Naive thymus-derived CD8-positive, alpha-beta T cell (primary cell): ENCODE measurements at places on chromosomes 2 and 18.
A peak's percentile ranks its signal among the peaks of the same experiment; 100 is the strongest.

DNA sequence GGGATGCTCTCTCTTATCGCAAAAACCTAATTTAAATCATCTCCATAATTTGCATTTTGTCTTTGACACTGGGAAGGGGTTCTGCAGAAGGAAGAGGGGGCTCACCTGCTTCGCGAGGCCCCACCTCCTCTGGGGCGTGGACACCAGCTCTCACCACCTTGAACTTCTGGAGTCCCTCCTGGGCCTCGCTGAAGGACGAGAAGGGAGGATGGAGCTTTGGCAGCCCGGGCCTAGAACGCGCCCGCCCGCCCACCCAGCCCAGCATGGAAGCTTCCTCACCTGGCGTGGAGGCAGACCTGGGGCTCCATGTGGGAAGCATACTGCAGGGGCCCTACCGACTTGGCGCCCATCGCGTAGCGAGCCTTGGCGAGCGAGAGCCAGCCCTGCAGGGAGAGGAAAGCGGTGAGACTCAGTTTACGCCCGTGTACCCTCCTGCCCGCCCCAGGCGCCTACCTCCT is 1.1 kb upstream of the IMP4 start:
- no peaks in the 10 kb centered on the region for H3K27me3 ChIP-seq
- peak overlapping the region; percentile 99 for H3K4me3 ChIP-seq
- H3K4me1 ChIP-seq: peaks cover 53% of the 10 kb centered on the region
- H3K27ac ChIP-seq: peak overlapping the region; percentile 99
- H3K36me3 ChIP-seq: no peaks in the 10 kb centered on the region

DNA sequence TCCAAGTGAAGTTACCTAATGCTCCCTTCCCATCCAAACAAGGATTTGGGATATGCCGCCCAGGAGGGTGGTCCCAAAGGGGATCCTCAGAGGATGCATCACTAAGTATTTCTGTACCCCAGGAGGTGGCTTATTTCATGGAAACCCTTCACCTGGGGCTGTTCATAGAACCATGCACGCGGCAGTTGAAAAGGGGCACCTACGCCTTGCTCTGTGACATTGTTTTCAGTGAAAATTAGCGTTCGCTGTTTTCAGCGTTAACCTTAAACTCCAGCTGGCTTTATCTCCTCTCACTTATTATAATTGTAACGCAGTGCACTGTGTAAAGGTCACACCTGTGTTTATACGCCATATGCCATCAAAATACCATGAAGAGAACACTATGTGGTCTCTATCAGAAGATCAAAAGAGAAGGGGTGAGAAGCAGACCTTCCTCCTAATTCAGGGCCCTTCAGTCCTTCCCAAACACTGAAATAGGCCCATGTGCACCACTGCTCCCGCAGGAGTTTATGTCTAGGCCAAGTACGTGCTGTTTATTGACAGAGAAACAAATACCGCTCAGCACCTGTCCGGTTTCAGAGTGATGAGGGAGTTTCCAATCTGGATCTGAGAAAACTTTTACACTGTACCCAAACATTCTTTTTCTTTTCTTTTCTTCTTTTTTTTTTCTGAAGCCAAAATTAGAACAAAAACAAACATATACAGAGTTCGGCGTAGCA is 162.1 kb downstream of the BCL2 start:
- H3K27ac ChIP-seq: peak overlapping the region; percentile 98
- H3K36me3 ChIP-seq: no peaks in the 10 kb centered on the region
- peaks cover 100% of the 10 kb centered on the region for H3K4me1 ChIP-seq
- peak overlapping the region; percentile 89 for H3K4me3 ChIP-seq
- DNase-seq: no peak

DNA sequence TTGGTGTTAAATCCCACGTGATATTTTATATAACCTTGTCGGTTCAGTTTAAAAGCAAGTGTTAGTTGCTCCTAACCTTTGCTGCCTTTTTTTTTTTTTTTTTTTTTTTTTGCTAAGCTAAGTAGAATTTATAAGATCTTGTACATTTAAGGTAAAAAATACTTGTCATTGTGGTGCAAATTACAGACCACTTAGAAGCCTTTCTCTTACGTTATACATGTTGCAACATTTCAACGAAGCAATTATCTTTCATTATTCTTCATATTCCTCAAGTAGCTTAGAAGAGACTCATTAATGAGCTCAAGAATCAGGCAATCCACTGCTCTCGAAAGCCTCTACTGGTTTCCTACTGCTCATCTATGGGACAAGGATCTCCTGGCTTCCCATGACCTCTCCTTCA is 14.9 kb upstream of the IL1RL2 start:
- no peaks in the 10 kb centered on the region for H3K27me3 ChIP-seq
- H3K4me3 ChIP-seq: no peak overlapping the region
- H3K36me3 ChIP-seq: no peaks in the 10 kb centered on the region
- H3K4me1 ChIP-seq: peaks cover 11% of the 10 kb centered on the region

DNA sequence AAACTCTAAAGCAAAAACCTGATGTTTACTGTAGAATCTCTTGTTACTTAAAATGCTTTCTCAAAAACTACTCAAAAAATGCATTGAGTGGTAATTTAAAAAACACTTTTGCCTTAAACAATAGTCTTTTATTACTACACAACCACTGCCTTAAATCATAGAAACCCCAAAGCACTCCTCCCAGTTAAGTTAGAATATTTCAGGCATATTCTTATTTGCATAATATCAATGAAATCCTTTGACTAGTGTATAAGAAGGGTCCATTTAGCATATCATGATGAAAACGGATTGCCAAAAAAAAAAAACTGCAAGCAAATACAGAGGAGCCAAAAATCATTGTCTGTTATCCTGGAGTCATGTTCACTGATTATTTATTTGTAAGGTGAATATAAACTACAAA is 119.2 kb downstream of the PTPRM start:
- no peaks in the 10 kb centered on the region for H3K4me1 ChIP-seq
- H3K27me3 ChIP-seq: no peaks in the 10 kb centered on the region
- no peak overlapping the region for H3K4me3 ChIP-seq
- no peak overlapping the region for H3K27ac ChIP-seq

DNA sequence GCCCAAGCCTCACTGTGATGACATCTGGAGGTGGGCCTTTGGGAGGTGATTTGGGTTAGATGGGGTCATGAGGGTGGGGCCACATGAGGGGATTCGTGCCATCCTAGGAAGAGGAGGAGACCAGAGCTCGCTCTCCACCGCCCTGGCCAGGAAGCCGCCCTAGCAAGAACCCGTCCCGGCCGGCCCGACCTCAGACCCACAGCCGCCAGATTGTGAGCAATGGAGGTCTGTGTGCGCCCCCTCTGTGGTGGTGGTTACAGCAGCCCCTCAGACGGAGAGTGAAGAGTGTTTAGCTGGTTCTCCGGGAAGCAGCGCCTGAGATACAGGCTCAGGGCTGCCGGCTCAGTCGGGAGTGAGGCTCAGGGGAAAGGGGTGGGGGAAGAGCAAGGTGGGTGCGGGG is 83.3 kb downstream of the RTP5 start:
- H3K27me3 ChIP-seq: no peaks in the 10 kb centered on the region
- no peaks in the 10 kb centered on the region for H3K36me3 ChIP-seq
- H3K4me1 ChIP-seq: peaks cover 13% of the 10 kb centered on the region
- no peak overlapping the region for H3K27ac ChIP-seq
- DNase-seq: no peak

- peaks cover 3% of the 10 kb centered on the region for H3K4me1 ChIP-seq
- no peak overlapping the region for H3K4me3 ChIP-seq
- H3K27me3 ChIP-seq: no peaks in the 10 kb centered on the region
- DNase-seq: no peak
- H3K27ac ChIP-seq: no peak overlapping the region
Observed at GRCh38 chr2:233492751-233493150, 73.8 kb downstream of the USP40 start.

GRCh38 chr18:4638680-4639079 is 183.6 kb upstream of the DLGAP1 start:
- H3K4me1 ChIP-seq: no peaks in the 10 kb centered on the region
- H3K27me3 ChIP-seq: no peaks in the 10 kb centered on the region
- H3K4me3 ChIP-seq: no peak overlapping the region
- H3K36me3 ChIP-seq: no peaks in the 10 kb centered on the region
- no peak overlapping the region for H3K27ac ChIP-seq

DNA sequence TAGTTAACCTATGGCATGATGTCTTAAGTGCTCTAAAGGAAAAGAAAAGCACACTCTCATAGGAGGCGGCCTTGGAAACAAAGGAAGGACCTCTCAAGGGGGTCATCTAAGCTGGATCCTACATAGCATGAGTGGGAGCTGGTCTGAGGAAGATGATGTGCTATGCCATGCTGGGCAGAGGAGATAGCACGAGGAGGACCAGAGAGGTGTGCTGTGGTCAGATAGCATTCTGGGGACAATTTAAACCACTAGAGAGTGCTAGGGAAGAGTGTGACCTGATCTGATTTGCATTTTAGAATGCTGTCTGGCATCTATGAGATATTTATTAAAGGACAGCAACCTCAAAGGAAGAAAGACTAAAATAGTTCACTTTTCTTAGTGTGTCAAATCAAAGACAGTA is 910.1 kb upstream of the CELF4 start:
- no peak overlapping the region for H3K27ac ChIP-seq
- H3K4me3 ChIP-seq: no peak overlapping the region
- no peaks in the 10 kb centered on the region for H3K27me3 ChIP-seq
- no peaks in the 10 kb centered on the region for H3K36me3 ChIP-seq

- no peaks in the 10 kb centered on the region for H3K4me1 ChIP-seq
- H3K27ac ChIP-seq: no peak overlapping the region
- no peak for DNase-seq
- peaks cover 16% of the 10 kb centered on the region for H3K27me3 ChIP-seq
- no peak overlapping the region for H3K4me3 ChIP-seq
- no peaks in the 10 kb centered on the region for H3K36me3 ChIP-seq
Observed at GRCh38 chr2:223000872-223001796, 50.9 kb upstream of the KCNE4 start.

DNA sequence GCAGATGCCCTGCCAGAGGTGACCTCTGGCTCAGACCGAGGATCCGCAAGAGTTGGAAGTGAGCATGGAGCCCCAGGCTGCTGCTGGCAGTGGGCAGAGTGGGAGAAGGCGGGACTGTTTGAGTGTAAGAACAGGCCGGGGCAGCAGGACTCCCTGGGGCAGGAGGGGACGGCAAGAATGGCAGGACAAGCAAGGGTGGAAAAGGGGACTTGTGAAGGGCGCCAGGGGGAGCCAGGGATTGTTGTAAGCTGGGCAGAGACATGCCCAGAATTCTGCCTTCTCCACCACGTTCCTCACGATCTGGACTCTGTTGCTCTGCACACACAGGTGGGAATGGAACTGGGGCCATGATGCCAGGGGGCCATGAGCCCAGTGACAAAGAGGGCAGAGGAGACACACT is 72.3 kb upstream of the TMEM200C start:
- DNase-seq: no peak
- no peaks in the 10 kb centered on the region for H3K36me3 ChIP-seq
- peaks cover 53% of the 10 kb centered on the region for H3K4me1 ChIP-seq
- no peaks in the 10 kb centered on the region for H3K27me3 ChIP-seq
- no peak overlapping the region for H3K27ac ChIP-seq

GRCh38 chr2:147542351-147542750 is 302.5 kb upstream of the ACVR2A start:
- H3K27ac ChIP-seq: no peak overlapping the region
- no peaks in the 10 kb centered on the region for H3K36me3 ChIP-seq
- peaks cover 1% of the 10 kb centered on the region for H3K27me3 ChIP-seq
- H3K4me3 ChIP-seq: no peak overlapping the region
- DNase-seq: no peak

GRCh38 chr2:231951452-231952035 is 10.0 kb upstream of the DIS3L2 start:
- H3K36me3 ChIP-seq: no peaks in the 10 kb centered on the region
- H3K4me1 ChIP-seq: no peaks in the 10 kb centered on the region
- H3K27ac ChIP-seq: no peak overlapping the region
- H3K4me3 ChIP-seq: no peak overlapping the region

- no peaks in the 10 kb centered on the region for H3K4me1 ChIP-seq
- no peaks in the 10 kb centered on the region for H3K27me3 ChIP-seq
- no peak for DNase-seq
- no peak overlapping the region for H3K4me3 ChIP-seq
- no peak overlapping the region for H3K27ac ChIP-seq
Observed at GRCh38 chr18:44033144-44033701, 647.5 kb upstream of the SETBP1 start.

DNA sequence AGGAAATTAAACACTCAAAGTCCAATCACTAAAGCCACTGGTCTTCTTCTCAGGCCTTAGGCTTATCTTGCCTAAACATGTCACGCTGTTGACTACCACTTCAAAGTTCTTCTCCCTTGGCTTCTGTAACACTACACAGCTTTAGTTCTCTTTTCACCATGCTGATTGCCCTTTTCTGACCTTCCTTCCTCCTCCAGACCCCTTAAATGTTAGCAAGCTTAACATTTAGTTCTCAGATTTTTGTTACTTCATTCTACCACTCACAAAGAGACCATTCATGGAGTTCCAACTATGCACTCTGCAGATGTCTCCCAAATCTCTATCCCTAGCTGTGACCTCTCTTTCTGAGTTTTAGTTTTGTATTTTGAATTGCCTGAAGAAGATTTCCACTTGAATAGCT is 64.4 kb downstream of the TTC21B start:
- DNase-seq: no peak
- H3K27ac ChIP-seq: no peak overlapping the region
- H3K36me3 ChIP-seq: peaks cover 78% of the 10 kb centered on the region
